ENCODE measurements at places on chromosomes 7 and 10.

- peak; percentile 69 for DNase-seq
These were observed 674 bp upstream of the OSBPL3 start for GRCh38 chr7:24980534-24981170.

DNA sequence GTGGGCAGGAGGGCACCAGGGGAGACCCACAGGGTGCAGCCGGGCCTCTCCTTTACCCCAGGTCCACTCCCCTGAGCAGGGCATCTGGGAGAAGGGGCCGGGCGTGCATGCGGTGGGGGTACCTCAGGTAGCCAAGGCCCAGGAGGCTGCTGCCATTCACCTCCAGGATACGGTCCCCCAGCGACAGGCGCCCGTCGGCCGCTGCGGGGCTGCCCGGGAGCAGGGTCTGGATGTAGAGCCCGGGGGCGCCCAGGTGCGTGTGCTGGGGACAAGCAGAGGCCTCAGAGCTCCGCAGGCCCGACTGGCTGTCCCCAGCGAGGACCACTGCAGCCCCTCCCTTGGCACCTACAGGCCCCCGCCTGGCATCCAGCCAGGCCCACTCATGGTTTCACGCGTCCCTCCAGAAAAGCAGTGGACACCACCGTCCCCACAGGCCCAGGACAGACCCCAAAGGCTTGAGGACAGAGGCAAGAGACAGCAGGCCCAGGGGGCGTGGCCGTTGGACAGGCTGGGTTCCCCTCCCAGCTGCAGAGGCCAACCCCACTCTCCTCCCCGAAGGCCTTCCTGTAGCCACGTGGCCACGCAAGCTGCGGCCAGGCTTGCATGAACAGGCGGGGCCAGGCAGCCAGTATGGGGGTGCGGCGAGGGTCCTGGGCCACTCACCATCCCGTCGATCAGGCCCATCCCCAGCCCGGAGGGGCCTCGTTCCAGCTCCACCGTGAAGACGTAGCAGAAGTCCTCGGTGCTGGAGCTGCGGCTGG is 24.3 kb downstream of the AP5Z1 start:
- no peak for DNase-seq

DNA sequence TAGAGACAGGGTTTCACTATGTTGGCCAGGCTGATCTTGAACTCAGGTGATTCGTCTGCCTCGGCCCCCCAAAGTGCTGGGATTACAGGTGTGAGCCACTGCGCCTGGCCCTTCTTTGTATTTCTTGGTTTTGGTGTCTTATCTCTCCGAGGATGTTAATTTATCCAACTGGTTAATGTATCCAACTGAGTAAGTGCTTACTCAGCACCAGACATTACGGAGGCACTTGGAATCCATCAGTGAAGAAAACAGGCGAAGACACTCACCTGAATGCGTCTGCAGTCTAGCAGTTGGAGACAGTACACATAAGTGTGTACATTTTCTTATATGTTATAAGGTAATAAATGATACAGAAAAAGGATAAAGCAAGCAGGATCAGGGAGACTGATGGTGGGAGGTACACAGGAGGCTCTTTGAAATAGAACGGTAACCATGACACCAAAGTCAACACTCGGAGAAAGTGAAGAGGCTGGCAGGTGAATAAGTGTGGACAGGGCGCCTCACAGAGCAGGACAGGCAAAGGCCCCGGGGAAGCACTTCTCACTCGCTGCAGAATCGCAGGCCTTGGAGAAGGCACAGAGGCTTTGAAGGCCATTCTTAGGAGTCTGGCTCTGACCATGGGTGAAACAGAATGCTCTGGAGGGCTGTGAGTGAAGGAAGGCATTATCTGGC is 73.1 kb downstream of the LANCL2 start:
- no peak for DNase-seq

GRCh38 chr7:27616186-27616491 is 46.5 kb downstream of the HIBADH start:
- DNase-seq: no peak

DNA sequence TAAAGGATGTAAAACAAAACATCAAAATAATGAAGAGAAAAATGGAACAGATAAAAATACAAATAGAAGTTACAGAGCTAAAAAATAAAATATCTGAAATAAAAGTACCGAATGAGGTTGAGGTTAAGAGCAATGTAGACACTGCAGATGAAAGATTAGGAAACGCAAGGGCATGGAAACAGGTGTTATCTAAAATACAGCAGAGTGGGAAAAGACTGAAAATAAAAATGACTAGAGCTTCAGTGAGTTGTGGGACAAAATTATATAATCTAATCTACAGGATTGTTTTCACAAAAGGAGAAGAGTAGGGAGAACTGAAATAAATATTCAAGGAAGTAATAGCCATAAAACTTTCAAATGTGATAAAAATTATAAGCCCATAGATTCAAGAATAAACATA is 123.8 kb downstream of the PTEN start:
- DNase-seq: no peak

All from activated CD8-positive, alpha-beta memory T cell treated with anti-CD3 and anti-CD28 coated beads, Interleukin-2, amount 50 U/mL, for 48 hours (primary cell).